ENCODE measurements at places on chromosomes 13 and 19.

GRCh38 chr13:113041896-113042295 is 63.7 kb upstream of the F7 start:
- no peak for DNase-seq
- H3K36me3 ChIP-seq, result peaks cover 33% of the 10 kb centered on the region
- H3K4me3 ChIP-seq, result no peak overlapping the region
- H3K4me1 ChIP-seq, result no peaks in the 10 kb centered on the region

- peaks cover 2% of the 10 kb centered on the region for H3K36me3 ChIP-seq
- peaks cover 25% of the 10 kb centered on the region for H3K4me1 ChIP-seq
- peak overlapping the region; percentile 82 for H3K4me3 ChIP-seq
- H3K27ac ChIP-seq, result no peak overlapping the region
- DNase-seq, result peak; percentile 40
- H3K27me3 ChIP-seq, result no peaks in the 10 kb centered on the region
These were observed 1.5 kb downstream of the KMT5C start for GRCh38 chr19:55341171-55341588.

DNA sequence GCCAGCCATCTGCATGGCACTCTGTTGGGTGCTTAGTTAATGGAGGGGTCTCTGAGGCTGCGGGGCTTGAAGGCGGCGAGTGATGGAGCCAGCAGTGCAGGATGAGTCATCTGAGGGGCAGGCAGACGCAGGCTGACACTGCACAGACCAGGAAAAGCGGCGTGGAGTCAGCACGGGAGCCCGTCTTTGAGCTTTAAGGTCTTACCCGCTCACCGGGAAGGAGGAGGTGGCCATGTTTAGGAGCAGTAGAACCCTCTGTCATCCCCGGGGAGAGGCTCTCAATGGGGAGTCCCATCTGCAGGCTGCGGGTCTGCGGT is 13.1 kb downstream of the NAXD start:
- no peak overlapping the region for H3K4me3 ChIP-seq
- H3K4me1 ChIP-seq, result peaks cover 14% of the 10 kb centered on the region
- no peaks in the 10 kb centered on the region for H3K27me3 ChIP-seq
- no peak overlapping the region for H3K27ac ChIP-seq
- no peak for DNase-seq
- peaks cover 13% of the 10 kb centered on the region for H3K36me3 ChIP-seq

DNA sequence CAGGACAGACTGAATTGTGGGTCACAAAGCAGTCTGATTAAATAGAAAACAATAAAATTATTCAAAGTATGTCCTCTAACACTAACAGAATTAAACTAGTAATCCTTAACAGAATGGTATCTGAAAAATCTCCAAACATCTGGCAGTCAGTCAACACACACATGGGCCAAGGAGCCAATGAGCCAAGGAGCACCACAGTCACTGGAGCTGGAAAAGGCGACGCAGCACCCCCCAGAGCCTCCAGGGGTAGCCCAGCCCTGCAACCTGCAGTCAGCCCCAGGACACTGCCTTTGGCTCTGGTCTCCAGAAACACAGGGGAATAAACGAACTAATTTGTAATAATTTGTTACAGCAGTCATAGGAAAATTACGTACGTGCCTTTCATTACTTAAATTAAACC is 12.3 kb downstream of the TUBGCP3 start:
- H3K4me3 ChIP-seq, result no peak overlapping the region
- H3K27ac ChIP-seq, result no peak overlapping the region
- H3K4me1 ChIP-seq, result peaks cover 20% of the 10 kb centered on the region
- no peak for DNase-seq
- no peaks in the 10 kb centered on the region for H3K36me3 ChIP-seq

DNA sequence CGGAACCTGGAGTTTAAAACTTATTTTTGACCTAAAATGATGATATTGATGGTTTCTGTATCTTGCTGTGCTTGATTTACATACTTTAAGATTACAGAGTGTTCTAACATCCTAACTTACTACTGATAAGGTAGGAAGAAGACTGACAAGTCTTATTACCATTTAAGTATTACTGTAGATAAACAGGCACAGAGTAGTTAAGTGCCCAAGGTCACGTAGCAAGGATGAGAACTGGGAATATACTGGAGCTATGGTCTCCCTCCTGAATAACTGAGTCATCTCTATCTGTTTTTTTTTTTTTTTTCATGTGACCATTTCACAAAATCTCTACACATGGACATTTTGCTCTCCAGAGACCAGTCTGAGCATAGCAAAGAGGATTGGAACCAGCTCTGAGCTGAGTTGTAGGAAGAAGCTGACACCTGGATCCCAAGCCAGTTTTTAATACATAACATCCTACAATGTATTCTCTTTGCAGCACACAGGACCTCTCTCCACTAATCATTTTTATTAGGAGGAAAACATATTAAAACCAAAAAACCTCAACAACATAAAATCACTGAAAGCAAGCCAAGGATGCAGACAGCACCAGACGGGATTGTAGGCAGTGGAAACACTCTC is 173.5 kb downstream of the DNAJC15 start:
- H3K27ac ChIP-seq, result no peak overlapping the region
- H3K4me1 ChIP-seq, result no peaks in the 10 kb centered on the region
- no peak for DNase-seq
- no peaks in the 10 kb centered on the region for H3K27me3 ChIP-seq
- no peaks in the 10 kb centered on the region for H3K36me3 ChIP-seq
- no peak overlapping the region for H3K4me3 ChIP-seq

DNA sequence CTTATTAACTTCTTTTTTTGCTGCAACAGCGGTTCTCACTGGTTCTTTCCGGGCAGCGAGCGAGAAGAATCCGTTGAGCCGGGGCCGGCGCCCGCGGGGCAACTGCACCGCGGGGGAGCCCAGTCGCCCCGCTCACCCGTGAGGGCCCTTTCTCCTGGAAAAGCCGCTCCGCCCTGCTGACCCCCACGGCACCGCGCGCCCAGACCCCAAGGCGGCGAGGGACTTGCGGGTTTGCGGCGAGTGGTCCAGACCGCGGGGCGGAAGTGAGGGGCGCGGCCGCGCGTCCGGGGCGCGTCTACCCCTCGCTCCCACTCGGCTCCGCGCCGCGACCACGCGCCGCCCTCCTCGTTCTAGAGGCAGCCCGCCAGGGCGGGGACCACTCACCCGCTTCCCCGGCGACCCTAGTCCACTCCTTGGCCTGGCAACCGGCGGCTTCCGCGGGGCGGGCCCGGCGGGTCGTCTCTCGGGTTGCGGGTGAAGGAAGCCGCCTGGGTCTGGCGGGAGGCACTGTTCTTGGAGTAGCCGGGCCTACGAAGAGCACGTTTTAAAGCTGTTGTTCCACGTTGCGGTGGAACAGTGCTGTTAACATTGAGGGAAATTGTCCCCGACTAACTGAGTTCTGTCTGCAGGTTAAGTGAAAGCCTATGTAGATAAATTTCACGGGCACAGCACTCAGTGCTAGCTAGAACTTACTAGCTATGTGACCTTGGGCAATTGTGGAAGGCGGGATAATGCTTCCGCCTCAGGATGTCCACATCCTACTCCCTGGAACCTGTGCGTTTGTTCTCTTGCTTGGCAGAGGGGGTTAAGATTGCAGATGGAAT is at the start of gene NEK3:
NEK3 (minus strand) TSS at position 439 of the 824 bp plus-strand sequence. CDS start 3,406 bp downstream, outside the sequence.
- peak within 1 kb of the TSS; percentile 91 for H3K27ac ChIP-seq
- H3K36me3 ChIP-seq, result peaks cover 9% of the 10 kb centered on the region
- H3K4me3 ChIP-seq, result peak within 1 kb of the TSS; percentile 76
- peaks cover 82% of the 10 kb centered on the region for H3K4me1 ChIP-seq

- H3K36me3 ChIP-seq, result peaks cover 19% of the 10 kb centered on the region
- DNase-seq, result no peak
- H3K4me3 ChIP-seq, result peak overlapping the region; percentile 96
- no peaks in the 10 kb centered on the region for H3K27me3 ChIP-seq
These were observed 867 bp downstream of the WBP4 start for GRCh38 chr13:41061914-41062837.

DNA sequence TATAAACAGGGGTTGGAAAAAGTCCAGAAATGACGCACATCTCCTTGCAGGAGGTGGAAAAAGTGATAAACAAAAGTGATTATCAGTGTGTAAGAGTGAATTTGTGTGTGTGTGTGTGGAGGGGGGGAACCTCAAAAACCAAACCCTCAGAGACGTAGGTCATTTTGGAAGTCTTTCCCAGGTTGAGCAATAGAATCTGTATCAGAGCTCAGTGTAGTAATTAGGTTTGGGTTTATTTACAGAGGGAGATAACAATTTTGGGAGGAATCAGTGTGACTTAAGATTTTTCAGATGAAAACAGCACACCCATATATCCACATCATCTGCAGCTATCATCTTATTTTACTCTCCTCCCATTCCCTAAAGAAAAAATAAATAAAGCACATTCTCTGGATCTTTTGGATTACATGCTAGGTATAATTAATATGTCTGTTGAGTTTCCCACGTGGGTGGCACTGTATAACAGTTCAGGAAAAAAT is 406.4 kb downstream of the FGF9 start:
- no peaks in the 10 kb centered on the region for H3K27me3 ChIP-seq
- no peaks in the 10 kb centered on the region for H3K36me3 ChIP-seq
- no peak for DNase-seq
- H3K4me3 ChIP-seq, result no peak overlapping the region
- H3K27ac ChIP-seq, result no peak overlapping the region

- no peak overlapping the region for H3K4me3 ChIP-seq
- no peaks in the 10 kb centered on the region for H3K27me3 ChIP-seq
- H3K27ac ChIP-seq, result no peak overlapping the region
- no peaks in the 10 kb centered on the region for H3K36me3 ChIP-seq
- DNase-seq, result no peak
These were observed 3.3 kb upstream of the CEACAM7 start for GRCh38 chr19:41691268-41691970.

- H3K27me3 ChIP-seq, result no peaks in the 10 kb centered on the region
- H3K36me3 ChIP-seq, result no peaks in the 10 kb centered on the region
- no peaks in the 10 kb centered on the region for H3K4me1 ChIP-seq
- no peak overlapping the region for H3K27ac ChIP-seq
- DNase-seq, result peak; percentile 1
These were observed 1249.4 kb upstream of the SLC10A2 start for GRCh38 chr13:104315606-104316005.

DNA sequence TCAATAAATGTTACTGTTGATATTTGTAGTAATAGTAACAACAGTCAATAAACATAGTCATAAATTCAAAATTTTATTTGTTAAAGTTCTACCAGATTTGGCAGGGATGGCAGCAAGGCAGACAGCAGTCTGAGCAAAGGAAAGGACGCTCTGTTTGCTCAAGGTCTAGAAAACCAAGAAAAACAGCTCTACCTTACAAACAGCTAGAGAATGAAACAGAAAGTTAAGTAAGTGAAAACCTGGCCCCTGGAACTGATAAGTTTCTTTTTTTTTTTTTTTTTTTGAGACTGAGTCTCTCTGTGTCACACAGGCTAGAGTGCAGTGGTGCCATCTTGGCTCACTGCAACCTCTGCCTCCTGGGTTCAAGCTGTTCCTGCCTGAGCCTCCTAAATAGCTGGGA is 27.9 kb downstream of the ENOX1 start:
- H3K4me1 ChIP-seq, result no peaks in the 10 kb centered on the region
- no peaks in the 10 kb centered on the region for H3K27me3 ChIP-seq
- H3K4me3 ChIP-seq, result no peak overlapping the region
- H3K36me3 ChIP-seq, result no peaks in the 10 kb centered on the region

GRCh38 chr13:74907788-74908187 is 574.2 kb downstream of the TBC1D4 start:
- H3K36me3 ChIP-seq, result no peaks in the 10 kb centered on the region
- H3K27me3 ChIP-seq, result no peaks in the 10 kb centered on the region
- H3K4me1 ChIP-seq, result no peaks in the 10 kb centered on the region
- DNase-seq, result no peak

DNA sequence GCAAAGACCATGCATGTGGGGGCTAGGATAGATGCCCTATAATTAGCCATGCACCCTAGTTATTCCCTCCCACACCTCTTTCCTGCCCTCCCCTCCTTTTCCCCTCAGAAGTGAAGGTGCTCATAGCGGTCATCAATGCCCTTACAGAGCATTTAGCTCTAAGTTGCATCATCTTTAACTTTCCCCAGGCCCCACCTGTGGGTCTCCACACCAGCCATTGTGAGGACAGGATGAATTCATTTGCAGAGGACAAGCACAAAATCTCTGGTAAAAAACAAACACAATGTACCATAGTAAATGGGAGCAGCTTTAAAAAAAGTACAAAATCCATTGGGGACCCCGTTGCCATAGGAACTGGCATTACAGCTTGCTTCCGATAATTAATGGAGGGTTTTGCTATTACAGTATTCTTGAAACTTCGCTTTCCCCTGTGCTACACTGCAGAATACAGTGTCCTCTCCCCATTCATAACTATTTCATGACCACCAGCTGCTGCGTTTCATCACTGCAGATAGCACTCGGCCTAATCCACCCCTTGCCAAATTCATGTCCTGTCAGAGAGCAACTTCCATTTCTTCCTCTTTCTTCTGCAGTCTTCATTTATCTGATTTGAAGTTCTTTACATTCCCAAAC is 110.5 kb downstream of the ZDHHC20 start:
- no peak for DNase-seq
- peaks cover 2% of the 10 kb centered on the region for H3K27me3 ChIP-seq
- H3K4me1 ChIP-seq, result no peaks in the 10 kb centered on the region
- no peak overlapping the region for H3K27ac ChIP-seq
- H3K36me3 ChIP-seq, result no peaks in the 10 kb centered on the region

- H3K27me3 ChIP-seq, result no peaks in the 10 kb centered on the region
- H3K4me1 ChIP-seq, result no peaks in the 10 kb centered on the region
- no peaks in the 10 kb centered on the region for H3K36me3 ChIP-seq
- no peak overlapping the region for H3K4me3 ChIP-seq
- H3K27ac ChIP-seq, result no peak overlapping the region
These were observed 22.8 kb upstream of the CCNE1 start for GRCh38 chr19:29789007-29789406.

DNA sequence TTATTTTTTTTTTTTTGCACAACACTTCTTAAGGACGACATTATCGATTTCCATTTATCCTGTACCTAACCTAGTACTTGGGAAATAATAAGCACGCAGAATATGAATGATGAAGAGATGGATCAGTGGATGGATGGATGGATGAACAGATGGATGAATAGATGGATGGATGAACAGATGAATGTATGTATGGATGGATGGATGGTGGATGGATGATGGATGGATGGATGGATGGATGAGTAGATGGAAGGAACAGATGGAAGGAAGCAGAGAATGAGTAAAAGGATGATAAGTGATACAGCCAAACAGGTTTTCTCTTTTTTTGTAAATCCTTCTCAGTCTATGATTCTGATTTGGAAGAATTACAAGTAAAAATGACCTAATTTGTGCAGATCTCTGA is 166.9 kb downstream of the COL4A1 start:
- no peaks in the 10 kb centered on the region for H3K27me3 ChIP-seq
- no peak overlapping the region for H3K4me3 ChIP-seq
- no peak overlapping the region for H3K27ac ChIP-seq
- H3K36me3 ChIP-seq, result no peaks in the 10 kb centered on the region
- no peak for DNase-seq

GRCh38 chr19:36939153-36939552 is 23.0 kb downstream of the ZNF568 start:
- no peak overlapping the region for H3K27ac ChIP-seq
- H3K36me3 ChIP-seq, result no peaks in the 10 kb centered on the region
- no peaks in the 10 kb centered on the region for H3K27me3 ChIP-seq
- no peak for DNase-seq
- H3K4me1 ChIP-seq, result no peaks in the 10 kb centered on the region

GRCh38 chr19:801030-801860 is 4.0 kb downstream of the PTBP1 start:
- H3K4me1 ChIP-seq, result peaks cover 36% of the 10 kb centered on the region
- no peak for DNase-seq
- H3K4me3 ChIP-seq, result no peak overlapping the region

- H3K36me3 ChIP-seq, result peaks cover 18% of the 10 kb centered on the region
- no peak overlapping the region for H3K4me3 ChIP-seq
- DNase-seq, result no peak
- H3K4me1 ChIP-seq, result peaks cover 24% of the 10 kb centered on the region
- H3K27me3 ChIP-seq, result no peaks in the 10 kb centered on the region
These were observed 3.4 kb downstream of the EIF3G start for GRCh38 chr19:10116085-10116865.
